GM12864 (cell line): ENCODE measurements at places on chromosomes 16 and 17.

- DNase-seq = no peak
Measured at GRCh38 chr16:49632795-49633184, 223.1 kb downstream of the ZNF423 start.

- no peak for DNase-seq
Measured at GRCh38 chr16:50124769-50125168, 28.3 kb upstream of the TENT4B start.

GRCh38 chr16:78791011-78791410, 691.6 kb downstream of the WWOX start:
- DNase-seq = no peak

DNA sequence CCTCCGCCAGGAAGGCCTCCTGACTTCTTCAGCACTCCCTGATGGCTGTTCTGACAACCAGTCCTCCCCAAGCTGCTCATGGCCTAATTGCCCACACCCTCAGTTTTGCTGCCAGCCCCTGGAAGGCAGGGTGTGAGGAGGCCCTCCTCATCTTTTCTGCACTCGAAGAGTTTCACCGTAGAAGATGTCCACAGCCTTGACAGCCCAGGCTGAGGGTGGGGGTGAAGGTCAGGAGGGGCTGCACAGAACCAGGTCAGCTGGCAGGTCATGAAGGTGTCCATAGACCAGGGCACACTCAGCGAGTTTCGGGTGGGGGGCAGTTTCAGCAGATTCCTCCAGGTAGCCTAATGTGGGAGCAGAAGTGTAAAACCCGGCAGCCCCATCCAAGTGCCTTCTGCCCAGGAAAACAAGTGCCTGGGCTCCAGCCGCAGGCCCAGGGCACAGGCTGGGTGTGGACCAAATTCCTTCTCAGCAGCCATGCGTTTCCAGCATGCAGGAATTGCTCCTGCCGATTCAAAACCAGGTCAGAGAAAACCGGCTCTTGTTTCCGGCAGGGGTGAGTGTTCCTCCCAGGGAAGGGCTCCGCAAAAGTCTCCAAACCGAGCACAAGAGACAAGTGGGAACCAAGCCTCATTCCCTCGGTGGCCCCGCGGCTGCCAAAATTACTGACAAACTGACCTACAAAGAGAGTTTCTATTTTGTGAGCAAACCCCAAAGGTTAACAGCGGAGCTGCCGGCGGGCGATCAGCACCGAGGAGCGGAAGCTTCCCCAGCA, 228.8 kb downstream of the C16orf78 start:
- no peak for DNase-seq

DNA sequence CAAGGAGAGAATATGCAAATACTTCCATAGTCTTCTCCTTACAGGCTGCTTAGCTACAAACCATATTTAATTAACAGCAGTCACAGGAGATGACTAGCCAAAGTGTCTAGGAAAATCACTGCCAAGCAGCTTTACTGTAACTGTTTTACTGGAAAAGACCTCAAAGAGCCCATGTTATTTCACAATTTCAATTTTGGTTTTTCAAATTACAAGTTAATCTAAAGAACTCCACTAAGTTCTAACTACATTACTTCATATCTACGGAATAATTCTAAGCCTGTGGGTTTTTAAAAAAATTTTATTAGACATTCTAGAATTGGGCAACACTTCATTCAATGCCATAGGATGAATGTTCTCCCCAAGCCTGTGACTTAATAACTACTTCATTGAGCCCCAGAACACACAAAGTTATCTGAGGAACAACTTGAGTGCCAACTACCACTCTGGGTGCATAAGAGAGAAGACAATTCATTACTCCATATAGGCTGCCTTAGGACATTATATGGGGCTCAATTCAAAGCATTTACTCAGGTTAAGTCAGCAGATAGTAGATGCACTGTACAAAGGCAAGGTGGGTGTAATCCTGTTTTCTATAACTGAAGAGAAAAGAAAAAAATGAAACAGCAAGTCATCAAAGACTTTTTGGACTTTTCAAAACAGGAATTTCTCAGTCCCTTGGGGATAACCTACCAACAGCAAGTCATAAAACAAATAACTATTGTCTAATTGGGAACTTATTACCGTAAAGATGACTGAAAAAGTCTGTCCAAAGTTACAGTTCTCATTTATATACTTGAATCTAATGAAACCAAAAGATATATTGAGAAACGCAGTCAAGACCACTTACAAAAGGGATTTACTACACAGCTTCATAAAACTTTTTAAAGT, 33.0 kb downstream of the STAT3 start:
- no peak for DNase-seq

DNA sequence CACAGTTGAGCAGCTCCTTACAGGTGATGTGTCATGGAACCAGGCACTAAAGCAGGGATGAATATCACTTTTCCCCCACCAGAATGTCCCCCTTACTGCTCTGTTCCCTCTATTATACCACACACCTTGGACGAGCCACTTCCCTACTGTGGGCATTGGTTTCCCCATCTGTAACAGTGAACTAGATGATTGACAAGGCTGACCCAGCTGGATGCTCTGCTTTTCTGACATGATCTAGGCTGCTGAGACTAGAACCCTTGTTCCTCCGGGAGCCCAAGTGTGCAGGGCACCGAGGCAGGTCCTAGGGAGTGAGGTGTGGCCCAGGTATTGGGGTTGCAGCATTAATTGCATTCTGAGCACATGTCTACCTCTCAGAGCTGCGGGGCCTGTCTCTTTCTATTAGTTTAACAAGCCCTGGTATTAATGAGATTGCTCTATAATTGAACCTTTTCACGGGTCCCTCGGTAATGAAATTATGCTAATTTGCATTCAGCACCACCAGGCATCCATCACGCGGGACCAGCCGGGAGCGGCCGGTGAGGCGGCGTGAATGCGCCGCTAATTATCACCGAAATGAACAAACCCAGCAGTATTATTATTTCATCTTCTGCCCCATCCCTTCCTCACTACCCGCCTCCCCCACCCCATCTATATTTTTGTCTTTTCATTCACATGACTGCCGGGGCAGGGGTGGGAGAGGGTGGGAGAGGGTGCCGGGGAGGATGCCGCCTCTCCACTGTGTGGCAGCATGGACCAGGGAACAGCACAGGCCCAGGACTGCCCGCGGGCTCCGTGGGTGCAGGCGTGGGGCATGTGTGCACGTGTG, 121.1 kb downstream of the CYLD start:
- DNase-seq = no peak

- no peak for DNase-seq
Measured at GRCh38 chr17:66379996-66380395, 77.6 kb downstream of the PRKCA start.

- DNase-seq = no peak
Measured at GRCh38 chr16:60031740-60032139, 1297.6 kb upstream of the GOT2 start.
